ENCODE measurements at places on chromosomes 5 and 9.

GRCh38 chr9:86626802-86627201, 272.6 kb upstream of the TUT7 start:
- DNase-seq, result no peak

DNA sequence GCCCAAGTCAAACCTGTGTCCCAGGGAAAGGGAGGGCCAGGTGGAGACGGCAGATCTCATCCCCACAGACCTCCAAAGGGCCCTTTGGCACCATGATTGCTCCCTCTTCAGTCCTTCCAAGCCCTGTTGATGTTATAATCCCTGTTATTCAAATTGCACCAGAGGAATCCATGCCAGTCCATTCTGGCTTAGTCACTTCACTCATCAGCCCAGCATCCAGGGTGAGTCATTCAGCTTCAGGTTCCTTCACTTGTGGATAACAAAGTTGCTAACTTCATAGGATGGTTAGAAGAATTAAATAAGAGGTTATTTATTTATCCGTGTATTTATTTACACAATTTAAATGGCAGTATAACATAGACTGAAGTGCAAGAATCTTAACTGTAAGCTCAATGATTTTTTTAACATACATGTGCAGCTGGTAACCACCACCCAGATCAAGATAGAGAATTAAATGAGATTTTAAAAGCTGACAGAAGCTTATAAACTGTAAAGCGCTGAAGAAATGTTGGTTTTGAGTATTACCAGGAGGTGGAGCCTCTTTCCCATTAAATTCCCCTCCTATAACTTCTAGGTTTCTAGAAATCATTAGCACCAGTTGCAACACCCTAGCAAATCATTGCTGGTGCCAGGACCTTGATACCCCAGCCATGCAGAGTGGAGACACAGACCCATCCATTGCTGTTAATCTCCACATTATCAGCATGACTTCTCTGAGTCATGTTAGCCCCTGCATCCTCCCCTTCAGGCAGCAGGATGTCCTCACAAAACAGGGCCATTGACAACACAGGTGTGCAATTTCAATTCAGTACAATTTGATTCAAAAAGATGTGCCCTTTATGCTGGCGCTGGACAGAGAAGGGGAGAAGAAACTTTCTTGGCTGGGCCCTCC, 77.4 kb downstream of the SEC61B start:
- no peak for DNase-seq

DNA sequence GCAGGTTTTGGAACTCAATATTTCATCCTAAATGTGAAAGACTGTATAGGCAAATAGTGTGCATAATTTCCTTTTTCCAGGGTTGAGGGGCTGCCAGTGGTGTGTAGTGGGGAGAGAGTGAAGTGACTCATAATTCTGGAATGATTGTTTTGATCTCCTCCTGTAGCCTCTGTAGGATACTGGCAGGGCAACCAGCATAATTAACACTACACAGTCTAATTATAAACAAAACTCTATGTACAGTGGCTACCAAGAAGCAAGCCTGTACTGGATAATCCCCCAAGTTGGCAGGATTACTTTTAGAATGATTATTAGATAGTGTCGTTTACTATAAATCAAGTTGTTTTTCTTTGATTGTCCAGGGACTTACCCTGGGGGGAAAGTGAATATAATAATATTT, 32.2 kb downstream of the LNPEP start:
- no peak for DNase-seq

GRCh38 chr5:126847826-126848251, 70.9 kb downstream of the LMNB1 start:
- DNase-seq, result no peak

DNA sequence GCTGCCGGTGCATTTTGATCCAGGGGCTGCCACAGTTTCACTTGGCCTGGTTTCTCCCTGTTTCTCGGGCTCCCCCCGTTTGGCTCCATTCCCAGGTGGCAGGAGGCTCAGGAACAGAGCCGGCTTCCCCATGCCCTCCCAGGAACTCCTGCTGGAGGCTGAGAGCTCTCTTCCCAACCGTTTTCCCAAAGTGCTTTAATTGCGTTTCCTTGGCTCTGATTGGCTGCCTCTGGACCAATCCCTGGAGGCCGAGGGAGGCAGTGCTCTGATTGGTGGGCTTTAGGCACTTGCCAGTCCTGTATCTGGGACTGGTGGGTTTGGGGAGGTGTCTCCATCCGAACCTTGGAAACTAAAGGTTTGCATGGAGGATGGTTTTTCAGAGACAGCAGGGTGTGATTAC, 4.9 kb downstream of the TSPAN17 start:
- DNase-seq, result no peak

- DNase-seq, result no peak
Measured at GRCh38 chr9:17528859-17529258, 50.0 kb upstream of the SH3GL2 start.

GRCh38 chr5:68350176-68350575, 134.6 kb downstream of the PIK3R1 start:
- no peak for DNase-seq

- DNase-seq, result no peak
Measured at GRCh38 chr5:96624596-96624995, 37.6 kb upstream of the CAST start.

- DNase-seq, result peak; percentile 60
Measured at GRCh38 chr9:96441798-96442445, 8.0 kb upstream of the HABP4 start.

GRCh38 chr9:104456831-104457230, 47.2 kb upstream of the OR13F1 start:
- no peak for DNase-seq

GRCh38 chr9:95023217-95024003, 294.1 kb downstream of the FANCC start:
- DNase-seq, result no peak

- DNase-seq, result no peak
Measured at GRCh38 chr9:83154087-83154736, 91.3 kb upstream of the RASEF start.

- DNase-seq, result no peak
Measured at GRCh38 chr9:84955971-84956370, 286.4 kb downstream of the NTRK2 start.

DNA sequence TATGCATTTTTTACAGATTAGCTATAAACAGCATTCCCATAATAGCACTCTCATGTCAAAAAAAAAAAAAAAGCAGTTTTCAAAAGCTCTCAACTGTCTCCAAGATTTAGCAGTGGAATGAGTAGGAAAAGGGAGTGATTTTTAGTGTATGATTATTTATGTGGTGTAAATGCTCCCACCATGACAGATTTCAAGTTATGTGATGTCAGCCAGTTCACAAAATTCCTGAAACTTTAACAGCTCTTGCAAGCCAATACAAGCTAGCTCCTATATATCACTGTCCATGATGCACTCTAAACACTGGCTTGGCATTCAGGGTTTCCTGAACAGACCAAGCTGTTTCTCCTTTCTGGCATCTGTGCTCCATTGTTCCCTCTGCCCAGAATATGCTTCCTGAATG, 7.9 kb upstream of the ANKDD1B start:
- DNase-seq, result no peak

DNA sequence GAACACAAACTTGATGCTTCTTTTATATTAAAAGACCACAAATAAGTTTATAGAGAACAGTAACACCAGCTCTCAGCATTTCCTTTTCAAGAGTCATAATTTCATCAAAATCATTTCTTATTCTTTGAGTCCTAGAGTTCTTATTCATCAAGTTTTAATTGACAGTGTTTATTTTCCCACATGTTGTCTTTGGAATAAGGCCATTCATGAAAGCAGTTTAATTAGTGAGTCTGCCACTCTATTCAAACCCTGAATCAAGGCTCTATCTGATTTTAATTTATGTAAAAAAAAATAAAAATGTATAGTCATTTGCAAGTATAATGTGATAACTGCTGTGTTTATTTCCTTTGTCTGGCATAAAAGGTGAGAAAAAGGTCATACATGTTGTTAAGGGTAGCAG, 176.7 kb downstream of the PARP8 start:
- DNase-seq, result no peak

DNA sequence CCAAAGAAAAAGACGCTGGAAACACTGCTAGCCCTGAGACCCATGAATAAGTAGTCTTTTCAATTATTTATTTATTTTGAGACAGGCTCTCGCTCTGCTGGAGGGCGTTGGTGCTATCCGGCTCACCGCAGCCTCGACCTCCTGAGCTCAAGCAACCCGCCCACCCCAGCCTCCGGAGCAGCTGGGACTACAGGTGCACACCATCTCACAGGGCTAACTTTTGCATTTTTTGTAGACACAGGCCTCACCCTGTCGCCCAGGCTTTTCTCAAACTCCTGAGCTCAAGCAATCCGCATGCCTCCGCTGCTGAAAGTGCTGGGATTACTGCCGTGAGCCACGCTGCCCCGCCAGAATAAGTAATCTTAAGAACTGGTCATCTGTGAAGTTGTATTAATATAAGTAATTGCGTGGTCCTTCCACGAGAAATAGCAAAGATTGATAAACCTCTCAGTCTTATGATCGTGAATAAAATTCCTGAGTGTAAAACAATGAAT, 1.6 kb downstream of the ANXA2R start:
- DNase-seq, result no peak

- no peak for DNase-seq
Measured at GRCh38 chr5:56824019-56824418, 8.7 kb downstream of the MAP3K1 start.

- DNase-seq, result no peak
Measured at GRCh38 chr5:24643156-24643555, 1.6 kb downstream of the CDH10 start.

GRCh38 chr5:171336521-171337209, 27.6 kb downstream of the TLX3 start:
- no peak for DNase-seq

DNA sequence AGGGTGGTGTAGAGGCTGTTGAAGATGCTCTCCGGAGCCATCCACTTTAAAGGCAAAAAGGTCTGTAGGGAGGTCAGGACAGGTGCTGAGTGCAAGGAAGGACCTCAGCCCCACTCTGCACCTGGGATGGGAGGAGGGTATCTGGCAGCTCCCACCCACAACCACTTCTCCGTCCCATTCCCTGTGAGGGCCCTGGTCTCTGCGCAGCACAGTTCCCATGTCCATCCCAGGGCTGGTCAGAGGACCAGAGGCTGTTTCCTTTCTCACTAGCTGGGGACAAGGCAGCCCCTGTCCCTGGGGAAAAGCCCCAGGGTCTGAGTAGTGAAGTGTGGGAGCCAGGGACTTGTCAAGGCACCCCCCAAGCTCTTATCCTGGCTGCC, 33.7 kb upstream of the CSF1R start:
- no peak for DNase-seq

DNA sequence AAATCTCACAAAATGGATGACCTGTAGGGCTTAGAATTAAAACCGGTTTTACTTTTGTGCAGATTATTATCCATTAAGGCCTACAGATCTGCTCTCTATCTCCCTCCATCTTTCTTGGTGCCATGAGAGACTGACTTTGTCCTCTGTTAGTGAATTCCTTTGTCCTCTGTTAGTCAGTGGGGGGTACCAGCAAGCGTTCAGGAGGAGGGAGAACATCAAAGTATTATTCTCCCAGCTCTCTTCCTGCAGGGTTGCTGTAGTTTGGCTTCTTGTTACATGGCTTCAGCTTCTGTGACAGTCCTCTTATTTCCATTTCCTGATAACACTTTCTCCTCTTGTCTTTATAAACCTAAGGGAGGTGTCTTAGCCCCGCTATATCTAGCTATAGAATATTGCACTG, 850.5 kb upstream of the SEMA6A start:
- no peak for DNase-seq

GRCh38 chr9:87672586-87672985, 53.3 kb upstream of the CTSL start:
- DNase-seq, result no peak

GRCh38 chr9:98314381-98315066, 59.1 kb upstream of the TBC1D2 start:
- no peak for DNase-seq

- DNase-seq, result peak; percentile 56
Measured at GRCh38 chr5:76838481-76839261, 11.1 kb upstream of the S100Z start.

- DNase-seq, result peak; percentile 76
Measured at GRCh38 chr5:34656001-34656699, at the start of gene RAI14. Gene RAI14, plus strand, starts transcription at chr5:34656328. Its CDS starts 30,592 bp downstream, at chr5:34686920.

GRCh38 chr5:171968531-171968930, 37.9 kb downstream of the FBXW11 start:
- no peak for DNase-seq

DNA sequence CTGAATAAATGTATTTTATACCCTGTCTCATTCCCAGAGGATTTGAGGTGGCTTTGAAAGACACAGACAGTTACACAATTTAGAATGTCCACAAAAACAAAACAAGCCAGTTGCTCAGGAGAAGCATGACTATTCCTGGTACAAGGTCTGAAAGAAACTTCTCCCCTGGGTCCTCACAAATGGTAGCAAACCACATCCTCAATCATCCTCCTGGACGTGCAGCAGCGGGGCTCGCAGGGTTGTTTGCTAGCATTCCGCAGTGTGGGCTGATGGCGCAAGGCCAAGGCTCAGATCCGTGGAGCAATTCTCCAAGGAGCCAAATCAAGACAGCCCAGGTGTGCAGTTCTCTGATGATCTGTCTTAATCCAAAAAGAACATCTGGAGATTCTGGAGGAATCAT, 210.3 kb downstream of the ACTL7B start:
- DNase-seq, result no peak

Data from mucosa of descending colon (tissue), 3 donors.